ENCODE measurements at places on chromosomes 1 and 21.

- DNase-seq, result no peak
Observed at GRCh38 chr1:117036018-117036461, 24.1 kb upstream of the TTF2 start.

- no peak for DNase-seq
Observed at GRCh38 chr1:171141688-171142415, 43.2 kb upstream of the FMO2 start.

GRCh38 chr1:118661769-118662320 lies 326.3 kb downstream of the TBX15 start:
- DNase-seq, result no peak

DNA sequence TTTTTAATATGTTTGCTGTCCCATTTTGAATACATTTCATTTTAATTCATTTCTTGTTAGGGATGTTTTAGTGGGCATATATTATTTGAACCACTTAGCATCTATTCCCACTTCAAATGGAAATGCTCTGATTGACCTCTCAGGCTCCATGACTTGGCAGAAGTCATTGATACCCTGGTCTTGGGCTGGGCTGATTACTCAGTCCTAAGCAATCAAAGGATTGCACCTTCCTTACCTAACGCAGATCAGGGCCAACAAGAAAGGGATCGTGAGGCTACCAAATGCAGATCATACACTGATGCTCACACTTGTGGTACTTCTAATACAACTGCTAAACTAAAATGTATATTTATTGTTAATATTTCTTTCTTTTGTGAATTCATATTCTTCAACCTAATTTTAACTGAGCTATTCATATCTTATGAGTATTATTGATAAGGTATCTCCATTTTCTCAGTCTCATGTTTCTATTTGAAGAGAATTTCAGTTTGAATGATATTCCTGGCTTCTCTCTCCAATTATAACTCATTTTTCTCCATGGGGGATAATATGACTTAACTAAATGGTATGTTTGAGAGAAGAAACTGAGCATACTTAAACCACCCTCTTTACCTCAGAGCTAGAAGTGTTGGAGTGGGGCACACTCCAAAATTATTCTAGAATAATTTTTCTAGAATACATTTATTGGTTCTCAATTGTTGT lies 615.5 kb upstream of the ADAMTS5 start:
- no peak for DNase-seq

Measured in frontal cortex (tissue), 4 donors.